ENCODE measurements at places on chromosomes 3 and 15. TPM values are rescaled to one million over a fixed set of nuclear protein-coding genes. Genes with fewer than 3 reads are reported as not detected.

SOX14 gene
- total RNA-seq = not detected

ALDH1L1 gene
- 36.1 TPM for total RNA-seq

XPC gene
- total RNA-seq = 48.9 TPM

TMEM108 gene
- not detected for total RNA-seq

CLDN11 gene
- 7.0 TPM for total RNA-seq

CCDC191 gene
- total RNA-seq = 0.21 TPM

KCNH8 gene
- total RNA-seq = not detected

FEZF2 gene
- not detected for total RNA-seq

ATP11B gene
- total RNA-seq = 117 TPM

GOLGA8S gene
- total RNA-seq = not detected

MINAR1 gene
- 0.21 TPM for total RNA-seq

ISG20 gene
- total RNA-seq = 5.3 TPM

- DNase-seq = no peak
Measured at GRCh38 chr3:52440671-52441070, 4.2 kb downstream of the SEMA3G start.

DNA sequence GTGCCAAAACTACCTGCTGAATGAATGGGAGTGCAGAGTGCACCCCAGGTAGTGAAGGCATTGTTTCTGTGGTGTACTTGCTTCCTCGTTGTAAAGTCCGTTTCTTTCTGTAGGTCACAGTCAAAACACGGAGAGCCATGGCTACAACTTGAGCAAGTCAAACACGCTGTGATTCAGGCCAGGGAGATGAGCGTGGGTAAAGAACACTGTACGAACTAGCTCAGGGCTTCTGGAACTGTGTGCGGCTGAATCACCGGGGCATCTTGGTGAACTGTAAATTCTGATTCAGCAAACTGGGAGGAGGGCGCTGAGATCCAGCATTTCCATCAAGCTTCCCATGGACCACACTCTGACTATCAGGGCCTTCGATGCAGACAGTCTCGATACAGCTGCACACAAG is 5.0 kb upstream of the TNK2 start:
- no peak for DNase-seq

GRCh38 chr3:72659596-72659995 is 188.6 kb downstream of the SHQ1 start:
- DNase-seq = no peak

DNA sequence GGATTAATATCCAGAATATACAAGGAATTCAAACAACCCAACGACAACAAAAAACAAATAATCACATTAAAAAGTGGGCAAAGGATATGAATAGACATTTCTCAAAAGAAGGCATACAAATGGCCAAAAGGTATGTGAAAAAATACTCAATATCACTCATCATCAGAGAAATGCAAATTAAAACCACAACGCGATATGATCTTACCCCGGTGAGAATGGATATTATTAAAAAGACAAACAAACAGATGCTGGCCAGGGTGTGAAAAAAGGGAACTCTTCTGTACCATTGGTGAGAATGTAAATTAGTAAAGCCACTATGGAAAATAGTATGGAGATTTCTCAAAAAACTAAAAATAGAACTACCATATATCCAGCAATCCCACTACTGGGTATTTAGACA is 43.5 kb upstream of the MEF2A start:
- no peak for DNase-seq

DNA sequence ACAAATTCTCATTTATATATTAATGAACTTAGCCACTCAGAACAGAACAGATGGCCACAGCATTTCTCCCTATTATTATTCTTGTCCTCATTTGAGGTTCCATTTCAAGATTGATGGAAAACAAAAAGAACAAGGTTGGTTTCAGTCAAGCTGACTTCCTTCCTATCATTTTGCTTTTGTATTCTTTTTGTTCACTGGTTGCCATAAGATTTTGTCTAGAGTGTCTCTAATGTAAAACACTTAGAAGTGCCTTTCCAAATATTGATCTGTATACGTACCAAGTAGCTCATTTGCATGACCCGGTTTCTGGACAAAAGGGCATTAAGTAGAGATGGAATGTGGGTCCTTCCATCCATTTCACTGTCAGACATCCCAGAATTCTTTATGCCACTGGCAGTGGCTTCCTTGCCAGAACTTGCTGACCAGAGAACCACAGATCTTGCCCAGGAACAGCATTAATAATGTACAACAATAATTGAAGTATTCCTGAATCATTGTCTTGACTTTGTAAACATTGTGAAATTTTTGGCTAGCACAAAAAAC is 63.8 kb downstream of the PEX5L start:
- no peak for DNase-seq

GRCh38 chr3:146594843-146595482 is 10.2 kb downstream of the PLSCR5 start:
- no peak for DNase-seq

DNA sequence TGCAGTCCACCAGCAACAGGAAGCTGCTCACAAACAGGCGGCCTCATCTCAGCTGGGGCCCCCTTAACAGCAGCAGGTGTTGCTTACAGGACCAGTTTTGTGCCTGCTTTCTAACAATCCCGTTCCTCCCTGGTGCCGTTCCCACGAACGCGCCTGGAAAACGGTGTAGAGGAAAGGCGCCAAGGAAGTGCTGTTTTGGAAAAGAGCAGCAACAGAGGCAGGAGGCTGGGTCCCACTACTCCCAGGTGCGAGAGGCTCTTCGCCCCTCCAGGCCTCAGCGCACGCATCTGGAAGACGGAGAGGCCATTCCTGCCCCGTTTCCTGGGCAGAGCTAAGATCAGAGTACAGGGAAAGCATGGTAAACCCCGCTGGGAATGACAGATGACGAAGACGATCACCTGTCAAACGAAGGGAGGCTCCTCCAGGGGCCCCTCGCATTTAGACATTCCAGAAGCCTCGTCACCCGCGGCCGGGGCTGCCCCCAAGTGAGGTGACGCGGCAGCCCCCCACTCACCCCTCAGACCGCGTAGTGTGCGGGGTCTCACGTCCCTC is 603 bp downstream of the SCAPER start:
- no peak for DNase-seq

DNA sequence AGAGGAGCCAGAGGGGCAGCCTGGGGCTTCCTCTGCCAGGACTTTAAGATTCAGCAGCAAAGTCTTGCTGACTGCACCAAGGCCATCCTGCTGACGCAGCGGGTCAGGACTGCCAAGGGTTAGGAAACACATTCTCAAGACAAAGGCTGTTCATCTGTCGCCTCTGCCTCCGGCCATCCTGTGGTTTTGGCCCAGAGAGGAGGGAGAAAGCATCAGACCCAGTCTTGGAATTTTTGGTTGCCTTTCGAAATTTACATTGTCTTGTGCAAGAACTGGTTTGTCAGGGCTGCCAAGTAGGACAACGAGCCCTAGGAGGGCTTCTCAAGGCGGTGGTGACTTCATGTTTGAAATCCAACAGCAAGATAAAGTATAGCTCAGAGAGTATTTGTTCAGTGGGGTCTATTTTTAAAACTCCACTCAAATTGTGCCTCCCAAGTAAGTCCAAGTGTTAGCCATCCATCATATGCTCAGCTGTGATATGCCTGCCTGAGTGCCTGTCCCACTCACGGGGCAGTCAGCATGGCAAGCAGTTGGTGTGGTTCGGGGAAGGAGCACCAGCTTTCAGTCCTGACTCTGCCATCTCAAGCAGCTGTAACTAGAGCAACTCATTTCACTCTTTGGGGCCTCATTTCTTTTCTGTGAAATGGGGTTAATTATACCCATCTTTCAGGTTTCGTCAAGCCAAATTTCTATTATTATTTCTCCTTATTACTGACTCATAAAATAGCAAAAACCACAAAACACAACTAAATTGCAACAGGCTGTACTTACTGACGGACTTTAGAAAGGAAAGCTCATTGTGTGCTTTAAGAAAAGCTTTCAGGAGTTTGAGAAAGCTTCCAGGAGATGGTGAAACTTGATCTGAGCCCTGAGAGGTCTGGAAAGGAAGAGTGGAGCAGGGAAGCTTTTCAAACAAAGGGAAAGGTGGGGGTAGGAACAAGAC is 42.4 kb upstream of the RHO start:
- DNase-seq = peak; percentile 75

DNA sequence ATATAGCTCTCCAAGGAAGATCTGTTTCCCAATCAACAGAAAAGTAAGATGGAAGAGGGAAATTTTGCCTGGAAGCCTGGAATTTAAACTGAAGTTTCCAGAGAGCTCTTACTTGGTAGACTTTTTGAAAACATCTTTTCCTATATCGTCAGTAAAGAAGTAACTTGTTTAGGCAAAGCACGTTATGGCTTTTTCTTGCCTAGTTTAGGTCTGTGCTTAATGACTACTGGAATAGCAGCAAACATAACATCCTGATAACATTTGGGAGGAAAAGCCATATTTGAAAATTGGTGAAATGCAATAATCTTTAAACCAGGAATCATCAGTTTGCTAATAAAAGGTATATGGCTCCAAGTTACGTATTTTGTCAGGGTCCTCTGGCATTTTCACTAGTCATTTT is 160.4 kb upstream of the CGNL1 start:
- no peak for DNase-seq

DNA sequence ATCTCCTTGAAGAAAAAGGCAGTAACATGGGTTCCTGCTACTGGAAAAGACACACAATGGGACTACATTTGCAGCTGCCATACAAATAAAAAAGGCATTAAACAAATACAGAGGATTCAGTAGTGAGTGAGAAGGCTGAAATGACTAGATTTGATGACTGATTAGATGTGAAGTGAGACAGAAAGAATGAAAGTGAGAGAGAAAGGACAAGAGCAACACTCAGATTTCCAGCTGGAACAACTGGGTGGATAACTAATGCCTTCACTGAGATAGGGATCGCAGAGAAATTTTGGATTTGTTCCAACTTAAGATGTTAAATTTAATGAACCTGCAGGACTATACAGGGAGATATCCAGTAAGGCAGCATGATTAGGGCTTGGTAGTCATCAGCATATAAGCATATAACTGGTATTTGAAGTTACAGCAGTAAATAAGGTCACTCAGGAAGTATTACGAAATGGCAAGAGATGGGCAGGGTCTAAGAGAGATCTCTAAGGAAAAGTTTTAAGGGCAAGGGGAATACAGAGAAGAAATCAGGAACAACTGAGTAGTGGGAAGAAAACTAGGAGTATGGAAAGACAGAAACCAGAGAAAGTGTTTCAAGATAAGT is 8.2 kb downstream of the OSBPL11 start:
- DNase-seq = no peak

- DNase-seq = no peak
Measured at GRCh38 chr3:197501879-197502620, 53.7 kb downstream of the BDH1 start.

GRCh38 chr3:50322386-50323091 is at the start of gene HYAL2:
Gene HYAL2 (minus strand): TSS chr3:50322745. CDS start chr3:50320489, 2,256 bp downstream.
- no peak for DNase-seq

DNA sequence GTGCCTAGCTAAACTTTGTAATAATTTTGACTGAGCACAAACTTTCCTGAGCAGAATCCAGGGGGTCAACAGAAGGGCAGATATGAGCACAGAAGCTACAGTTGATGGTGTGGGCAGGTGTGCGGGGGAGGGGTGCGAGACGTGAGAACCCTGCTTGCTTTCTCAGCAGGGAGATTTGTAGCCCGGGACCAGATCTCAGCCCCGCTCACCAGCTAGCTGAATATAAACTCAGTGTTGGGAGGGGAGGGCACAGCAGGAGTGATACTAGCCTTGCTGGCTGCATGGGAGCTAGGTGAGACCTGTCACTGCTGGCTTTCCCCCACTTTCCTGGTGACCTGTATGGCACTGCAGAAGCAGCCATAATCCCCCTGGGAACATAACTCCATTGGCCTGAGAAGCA is 83.4 kb downstream of the CLDN1 start:
- DNase-seq = no peak

DNA sequence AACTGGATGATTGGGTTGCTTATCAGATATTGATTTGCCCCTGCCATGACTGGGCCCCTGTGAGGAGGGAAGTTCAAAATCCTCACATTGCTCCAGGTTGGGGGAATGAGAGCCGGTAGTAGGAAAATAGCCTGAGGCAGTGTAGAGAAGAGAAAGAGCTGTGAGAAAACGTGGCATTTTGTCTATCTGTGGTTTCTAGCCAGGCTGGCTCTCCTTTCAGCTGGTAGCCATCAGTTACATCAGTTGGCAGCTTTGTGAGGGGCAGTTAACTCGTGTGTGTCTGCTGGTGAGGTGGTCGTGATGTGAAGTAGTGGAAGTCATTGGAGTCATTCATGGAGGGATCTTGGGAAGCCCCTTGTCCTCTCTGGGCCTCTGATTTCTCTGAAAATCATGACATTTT is 5.2 kb downstream of the ESYT3 start:
- DNase-seq = no peak

- no peak for DNase-seq
Measured at GRCh38 chr3:87361956-87362355, 85.6 kb upstream of the POU1F1 start.

- DNase-seq = no peak
Measured at GRCh38 chr3:107235193-107235927, 141.9 kb upstream of the CCDC54 start.

DNA sequence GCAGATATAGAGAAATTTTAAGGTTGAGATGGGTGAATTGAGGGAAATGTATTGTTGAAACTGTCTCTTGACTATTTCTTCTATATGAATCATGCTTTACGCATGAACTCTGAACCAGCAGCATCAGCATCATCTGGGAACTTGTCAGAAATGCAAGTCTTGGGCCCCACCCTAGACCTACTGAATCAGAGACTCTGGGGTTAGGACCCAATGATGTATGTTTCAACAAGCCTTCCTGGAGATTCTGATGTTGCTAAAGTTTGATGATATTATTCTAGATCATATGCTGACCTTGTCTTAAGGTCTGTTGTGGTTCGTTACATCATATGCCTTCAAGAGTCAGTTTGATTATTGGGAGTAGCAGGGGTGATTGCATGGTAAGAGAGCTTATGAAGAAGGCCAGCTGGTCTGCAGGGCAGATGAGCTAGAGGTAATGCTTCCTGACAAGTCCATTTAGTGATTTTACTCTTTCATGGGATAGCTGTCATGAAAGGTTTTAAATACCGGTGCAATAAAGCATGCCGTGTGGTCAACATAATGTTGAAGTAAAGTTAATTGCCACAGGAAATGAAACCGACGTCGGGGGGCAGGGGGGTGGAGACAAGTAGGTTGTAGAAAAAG is 152.4 kb upstream of the MRPL3 start:
- DNase-seq = no peak

DNA sequence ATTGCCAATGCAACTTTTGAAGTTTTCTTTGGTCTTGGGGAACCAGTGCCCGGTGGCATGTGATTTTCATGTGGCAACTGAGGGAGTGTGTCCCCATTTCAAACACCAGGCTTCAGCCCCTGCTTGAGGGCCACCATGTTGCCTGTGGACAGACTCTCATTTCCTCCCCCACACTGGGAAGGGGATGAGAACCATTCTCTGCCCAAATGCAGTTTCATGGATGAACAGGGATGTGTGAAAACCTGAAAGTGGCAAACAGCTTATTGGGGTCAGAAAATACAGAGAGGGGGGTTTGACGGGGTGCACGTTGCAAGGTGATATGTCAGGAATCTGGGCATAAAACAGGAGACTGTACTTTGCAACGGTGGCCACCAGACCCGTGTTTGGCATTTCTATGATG is 6.3 kb downstream of the FAM107A start:
- DNase-seq = no peak

DNA sequence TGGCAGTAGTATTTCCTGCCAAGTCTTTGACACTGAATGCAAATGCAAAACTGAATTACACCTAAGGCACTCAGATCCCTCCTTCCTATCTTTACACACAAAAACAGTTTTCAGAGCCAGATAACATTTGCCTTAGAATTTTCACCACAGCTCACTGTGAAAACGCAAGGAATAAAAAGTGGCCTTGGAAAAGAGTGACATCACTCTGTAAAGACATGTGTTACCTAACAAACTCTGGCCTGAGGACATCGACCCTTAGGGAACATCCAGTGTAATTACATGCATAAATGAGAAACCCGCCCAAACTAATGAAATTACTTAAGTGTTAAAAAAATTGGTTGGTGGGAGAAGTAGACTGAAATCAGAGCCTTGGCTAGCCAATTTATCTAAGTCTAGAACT is 88.9 kb downstream of the PLOD2 start:
- DNase-seq = no peak
